ENCODE measurements at places on chromosomes 3 and 15.
A peak's percentile ranks its signal among the peaks of the same experiment; 100 is the strongest.

DNA sequence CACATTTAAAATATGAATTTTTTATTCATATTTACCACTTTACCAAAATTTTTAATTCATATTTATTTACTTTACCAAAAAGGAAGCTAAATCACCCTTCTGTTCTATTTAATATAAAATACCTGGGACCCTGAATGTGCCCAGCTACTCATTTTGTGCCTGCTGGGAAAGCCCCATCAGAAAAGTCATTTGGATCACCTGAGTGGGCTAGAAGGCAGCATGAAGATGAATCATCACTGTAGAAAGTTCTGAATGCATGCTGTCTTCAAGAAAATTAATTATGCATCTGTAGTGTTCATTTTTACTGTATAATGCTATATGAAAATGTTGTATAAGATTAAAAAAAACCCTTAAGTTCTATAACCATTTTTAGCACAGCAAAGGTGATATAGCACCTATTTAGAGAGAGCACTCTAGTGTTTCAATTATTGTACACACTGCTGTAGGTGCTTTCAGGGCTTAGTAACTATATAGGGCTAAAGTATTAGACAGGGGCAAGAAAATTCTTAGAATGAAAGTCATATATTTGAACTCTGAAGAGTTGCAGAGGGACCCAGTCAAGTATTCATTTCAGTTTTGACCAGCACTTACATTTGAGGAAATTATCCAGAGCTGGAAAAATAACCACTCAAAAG lies 175.1 kb downstream of the NFKBIZ start:
- DNase-seq: no peak

DNA sequence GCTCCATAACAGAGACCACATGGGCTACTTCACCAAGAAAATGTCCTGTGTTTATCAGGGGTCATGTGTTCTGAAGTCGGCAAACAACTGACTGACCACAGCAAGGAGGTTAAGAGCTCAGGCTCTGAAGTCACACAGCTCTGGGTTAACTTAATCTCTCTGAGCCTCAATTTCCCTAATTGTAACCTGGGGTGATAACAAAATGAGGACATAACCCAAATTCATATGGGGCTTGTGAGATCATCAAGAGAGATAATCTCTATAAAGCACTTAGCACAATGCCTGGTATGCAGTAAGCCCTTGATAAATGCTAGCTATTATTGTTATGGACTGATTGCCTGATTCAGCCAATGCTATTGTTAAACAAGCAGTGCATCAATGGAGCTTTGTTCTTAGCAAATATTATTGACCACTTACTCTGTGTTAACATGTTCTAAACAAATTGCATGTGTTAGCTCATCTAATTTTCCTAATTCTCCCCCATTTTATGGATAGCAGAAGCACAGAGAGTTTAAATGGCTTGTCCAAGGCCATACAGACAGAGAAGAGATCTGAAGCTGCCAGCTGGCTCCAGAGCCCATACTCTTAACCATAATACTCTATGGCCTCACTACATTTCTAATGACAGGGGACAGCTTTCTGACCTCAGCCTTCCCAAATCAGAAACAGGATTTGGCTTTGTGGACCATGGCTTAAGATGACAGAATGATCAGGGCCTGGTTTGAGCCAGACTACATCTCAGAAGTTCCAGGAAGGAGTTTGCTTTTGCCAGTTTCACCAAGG lies 78.3 kb downstream of the SHQ1 start:
- no peak for DNase-seq

GRCh38 chr3:15368561-15369135 lies 36.3 kb upstream of the SH3BP5 start:
- DNase-seq: no peak

DNA sequence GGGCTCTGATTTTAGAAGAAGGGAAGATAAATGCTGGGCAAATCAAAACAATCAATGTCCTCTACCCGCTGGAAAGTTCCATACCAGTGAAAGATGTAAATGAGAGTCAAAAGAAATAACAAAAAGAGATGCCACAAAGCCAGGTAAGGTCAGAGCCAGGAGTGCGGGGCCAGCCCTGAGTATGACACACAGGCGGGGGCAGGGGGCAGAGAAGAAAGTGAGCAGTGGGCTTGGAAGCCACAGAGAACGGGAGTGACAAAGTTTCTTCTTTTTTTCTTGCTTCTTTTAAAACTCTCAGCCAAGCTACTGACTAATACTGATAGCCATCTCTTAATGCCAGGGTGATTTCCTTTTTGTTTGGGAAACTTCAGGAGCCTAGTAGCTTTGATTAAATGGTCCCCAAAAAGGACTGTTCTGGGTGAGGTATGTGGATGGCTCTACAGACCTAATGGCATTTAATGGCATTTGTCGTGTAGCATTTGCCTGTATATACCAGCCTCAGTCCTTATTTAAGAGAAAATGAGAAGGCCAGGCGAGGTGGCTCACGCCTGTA lies 23.1 kb upstream of the TSEN2 start:
- DNase-seq: no peak

DNA sequence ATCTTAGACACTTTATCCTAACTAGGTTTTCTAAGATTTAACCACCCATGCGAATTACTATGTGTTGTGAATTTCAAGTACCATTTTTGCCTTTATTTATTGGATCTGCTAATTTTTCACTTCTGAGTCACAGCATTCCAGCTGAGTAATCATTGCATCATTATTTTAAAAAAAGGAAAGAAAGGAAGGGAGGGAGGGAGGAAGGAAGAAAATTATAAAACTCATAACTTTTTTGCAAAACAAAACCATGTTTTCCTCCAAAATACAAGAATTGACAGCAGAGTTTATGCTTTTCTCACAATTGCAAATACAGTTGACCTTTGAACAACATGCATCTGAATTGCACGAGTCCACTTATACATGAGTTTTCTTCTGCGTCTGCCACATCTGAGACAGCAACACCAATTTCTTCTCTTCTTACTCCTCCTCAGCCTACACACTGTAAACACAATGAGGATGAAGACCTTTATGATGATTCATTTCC lies 651.4 kb upstream of the NECTIN3 start:
- no peak for DNase-seq

GRCh38 chr3:27805282-27805681 lies 83.2 kb upstream of the EOMES start:
- no peak for DNase-seq

DNA sequence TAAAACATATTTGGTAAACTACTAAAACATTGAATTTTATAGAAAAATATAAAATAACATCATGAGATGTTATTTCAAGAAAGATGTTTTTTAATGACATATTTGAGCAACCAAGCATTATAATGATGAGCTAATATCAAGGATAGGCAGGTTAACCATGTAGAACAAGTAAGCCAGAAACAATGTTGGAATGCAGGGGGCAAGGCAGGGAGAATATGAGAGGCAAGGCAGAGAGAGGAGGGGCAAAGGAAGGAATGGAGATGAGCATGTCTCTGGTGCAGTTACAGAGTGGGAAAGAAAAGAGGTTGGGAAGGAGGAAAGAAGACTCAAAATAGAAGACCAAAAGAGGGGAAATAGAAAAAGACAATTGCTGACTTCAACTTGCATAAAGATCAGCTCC lies 390.4 kb downstream of the MCTP2 start:
- no peak for DNase-seq

DNA sequence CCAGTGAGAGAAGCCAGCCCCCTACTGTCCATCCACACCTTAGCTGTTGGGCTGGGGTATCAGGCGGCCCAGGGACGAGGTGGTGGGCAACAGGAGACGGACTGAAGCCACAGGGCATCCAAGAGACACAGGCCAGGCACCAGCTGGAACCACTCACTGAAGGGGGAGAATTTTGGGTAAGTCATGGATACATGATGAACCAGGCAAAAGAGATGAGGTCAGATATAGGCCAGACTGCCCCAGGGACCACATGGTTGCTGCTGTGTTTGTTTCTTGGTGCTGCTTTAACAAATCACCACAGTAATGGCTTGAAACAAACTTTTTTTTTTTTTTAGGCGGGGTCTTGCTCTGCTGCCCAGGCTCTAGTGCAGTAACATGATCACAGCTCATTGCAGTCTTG lies 66.4 kb downstream of the SEMA5B start:
- DNase-seq: no peak

GRCh38 chr3:45968706-45969105 lies 25.4 kb downstream of the CXCR6 start:
- DNase-seq: no peak

DNA sequence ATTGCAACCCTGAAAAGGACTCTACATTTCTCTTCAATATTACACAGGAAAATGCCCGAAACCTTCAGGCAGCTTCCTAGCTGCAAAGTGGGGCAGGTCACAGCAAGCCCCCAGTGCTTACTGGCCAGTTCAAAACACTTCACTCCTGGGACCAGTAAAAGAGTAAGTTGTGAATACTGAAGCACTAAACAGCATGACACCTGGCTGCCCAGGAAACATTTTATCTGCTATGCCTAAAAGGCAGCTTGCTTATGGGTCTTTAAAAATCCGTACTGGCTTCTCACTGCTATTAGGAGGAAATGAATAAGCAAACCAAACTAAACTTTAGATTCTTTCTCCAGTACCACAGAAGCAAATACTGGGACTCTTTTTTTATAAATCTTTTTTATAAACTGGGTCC lies 457.9 kb upstream of the ALCAM start:
- no peak for DNase-seq

GRCh38 chr3:62329971-62330370 lies 43.4 kb downstream of the FEZF2 start:
- DNase-seq: no peak

DNA sequence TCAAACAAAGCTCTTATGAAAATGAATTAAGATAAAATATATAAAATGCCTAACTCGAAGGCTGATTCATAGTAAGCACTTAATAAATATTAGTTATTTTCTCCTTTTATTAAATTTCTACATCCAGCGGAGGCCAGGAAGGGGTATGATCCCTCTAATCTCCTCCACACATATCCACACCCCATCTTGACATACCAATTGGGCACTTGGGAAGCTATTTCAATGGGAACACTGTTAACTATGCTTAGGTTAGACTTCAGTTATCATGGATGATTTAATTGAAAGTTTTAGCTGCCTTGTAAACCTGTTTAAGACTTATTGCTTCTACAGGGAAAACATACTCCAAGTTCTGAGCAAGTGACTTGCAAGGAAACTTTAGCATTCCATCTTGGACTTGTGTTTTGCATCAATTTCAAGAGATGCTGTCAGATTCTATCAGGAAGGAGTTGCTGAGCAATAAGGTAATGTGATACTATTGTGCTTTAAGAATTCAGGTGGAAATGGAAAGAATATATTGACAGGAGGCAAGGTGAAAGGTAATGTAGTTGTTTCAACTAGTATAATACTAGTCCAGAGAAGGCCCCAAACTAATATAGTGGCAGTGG lies 120.4 kb upstream of the TSPAN3 start:
- DNase-seq: no peak

DNA sequence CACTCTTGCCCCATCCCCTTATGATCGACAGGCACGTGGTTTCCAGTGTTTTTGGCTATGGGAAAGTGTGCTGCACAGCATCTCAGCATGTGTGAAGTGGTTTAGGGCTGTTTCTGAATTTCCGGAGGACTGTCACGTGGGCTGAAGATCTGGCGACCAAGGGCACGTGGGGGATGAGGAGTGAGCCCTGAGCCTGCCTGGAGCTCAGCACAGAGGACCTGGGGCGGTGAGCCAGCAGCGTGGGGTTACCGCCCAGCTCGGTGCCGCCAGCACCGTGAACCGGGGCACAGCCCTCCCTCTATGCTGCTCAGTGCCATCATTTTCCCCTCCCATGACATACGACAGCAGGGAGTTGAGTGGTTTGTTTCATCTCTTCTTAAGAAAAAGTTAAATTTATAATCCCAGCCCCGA lies 150.2 kb downstream of the DNAJB8 start:
- peak; percentile 17 for DNase-seq

GRCh38 chr3:111864821-111865656 lies 6.0 kb downstream of the PHLDB2 start:
- DNase-seq: no peak

GRCh38 chr15:67115586-67115969 lies 50.2 kb downstream of the SMAD3 start:
- no peak for DNase-seq

DNA sequence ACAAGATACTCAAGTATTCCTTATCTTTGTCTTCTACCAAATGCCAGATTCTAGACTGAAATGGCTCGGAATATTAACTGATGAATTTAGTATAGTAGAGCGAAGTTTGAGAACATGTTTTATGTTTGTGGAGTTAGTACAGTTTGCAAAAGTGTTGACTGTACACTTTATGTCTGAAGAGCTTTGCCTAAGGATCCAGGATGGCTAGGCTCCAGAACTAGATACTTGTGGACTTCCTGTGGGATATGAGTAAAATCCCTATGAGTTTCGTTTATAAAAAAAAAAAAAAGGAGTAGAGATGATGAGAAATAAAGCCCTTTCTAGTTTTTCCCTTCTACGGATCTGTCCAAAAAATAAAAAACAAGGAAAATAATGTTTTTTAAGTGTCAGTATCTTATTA lies 96.7 kb downstream of the TP63 start:
- no peak for DNase-seq

GRCh38 chr15:44084171-44084570 lies 110.9 kb downstream of the FRMD5 start:
- DNase-seq: no peak

DNA sequence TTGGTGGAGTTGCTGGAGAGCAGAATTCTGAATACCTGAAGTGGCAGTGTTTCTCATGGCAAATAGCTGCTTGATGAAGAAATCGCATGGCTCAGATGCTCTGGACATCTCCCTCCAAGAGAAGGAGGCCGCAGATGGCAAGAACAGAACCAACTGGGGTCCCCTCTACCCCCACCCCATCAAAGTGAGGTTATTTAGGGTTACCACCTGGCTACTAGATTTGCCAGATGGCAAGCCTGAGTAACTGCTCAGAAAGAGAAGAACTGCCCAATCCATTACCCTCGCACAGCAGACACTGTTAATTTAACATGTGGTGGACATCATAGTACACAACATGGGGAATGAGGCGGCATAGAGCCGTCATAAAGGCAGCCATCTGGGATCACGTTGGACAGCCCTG lies 30.5 kb upstream of the LIPC start:
- no peak for DNase-seq

DNA sequence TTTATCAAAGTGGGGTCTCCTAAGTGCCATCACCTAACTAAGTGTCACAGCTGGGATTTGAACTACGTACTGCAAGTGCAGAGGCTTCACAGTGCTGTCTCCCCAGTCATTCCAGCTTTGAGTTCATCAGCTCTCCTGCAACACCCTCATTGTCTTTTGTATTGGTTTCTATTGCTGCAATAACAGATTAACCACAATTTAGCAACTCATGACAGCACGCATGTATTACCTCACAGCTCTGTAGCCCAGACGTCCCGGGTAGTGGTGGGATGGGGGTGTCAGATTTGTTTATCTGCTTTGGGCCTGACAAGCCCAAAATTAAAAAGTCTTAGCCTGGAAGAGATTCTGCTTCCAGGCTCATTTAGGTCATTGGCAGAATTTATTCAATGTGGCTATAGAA lies 220.5 kb upstream of the LRRN1 start:
- no peak for DNase-seq

DNA sequence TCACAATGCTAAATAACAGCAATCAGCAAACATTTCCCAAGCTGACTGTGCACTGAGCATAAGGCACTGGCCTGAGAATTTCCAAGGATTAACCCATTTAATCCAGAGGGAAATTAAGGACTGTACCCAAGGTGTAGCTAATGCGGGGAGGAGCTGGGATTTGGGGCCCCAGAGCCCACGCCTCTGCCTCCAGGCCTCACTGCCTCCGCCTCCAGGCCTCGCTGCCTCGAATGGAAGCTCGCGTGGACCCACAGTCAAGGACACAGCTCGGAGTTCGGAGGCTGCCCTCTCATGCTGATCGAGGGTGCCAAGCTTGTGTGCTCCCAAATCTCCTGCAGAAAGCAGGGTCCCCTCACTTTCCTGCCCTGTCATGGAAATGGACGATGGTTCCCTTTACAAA lies 76.5 kb upstream of the SNRPA1 start:
- no peak for DNase-seq

All from stimulated activated CD8-positive, alpha-beta memory T cell treated with anti-CD3 and anti-CD28 coated beads, Interleukin-7, amount 100 ng/mL, for 48 hours (primary cell).